GM12892 (cell line): ENCODE measurements at places on chromosomes 1 and 21.

DNA sequence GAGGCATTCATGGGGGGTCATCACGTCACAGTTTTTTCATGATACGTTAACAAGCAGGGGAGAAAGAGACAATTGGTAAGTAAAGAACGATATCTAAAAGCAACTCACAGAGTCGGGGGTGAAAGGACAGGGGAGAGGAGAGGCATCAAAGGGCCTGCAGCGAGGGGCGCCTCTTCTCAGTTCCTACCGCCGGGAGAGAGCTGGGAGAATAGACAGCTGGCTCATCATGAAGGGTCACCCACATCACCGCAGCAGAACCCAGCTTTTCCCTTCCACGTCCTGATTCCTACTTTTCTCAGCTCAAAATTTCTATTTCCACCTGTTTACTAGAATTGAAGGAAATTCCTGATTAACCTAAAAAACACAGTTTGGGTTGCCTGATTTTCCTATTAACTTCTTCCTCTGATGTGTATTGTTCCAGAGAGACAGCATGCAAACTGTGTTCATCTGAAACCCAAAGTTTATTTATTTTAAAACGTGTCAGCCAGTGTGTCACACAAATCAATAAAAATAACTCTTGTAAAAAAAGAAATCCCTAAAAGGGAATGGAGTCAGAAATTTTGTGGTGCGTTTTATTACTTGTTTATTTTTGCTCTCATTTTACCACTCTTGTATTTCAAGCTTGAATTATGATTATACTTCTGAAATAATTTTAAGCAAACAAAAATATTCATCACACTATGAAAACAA, 75.4 kb downstream of the SLC25A24 start:
- no peak for DNase-seq

DNA sequence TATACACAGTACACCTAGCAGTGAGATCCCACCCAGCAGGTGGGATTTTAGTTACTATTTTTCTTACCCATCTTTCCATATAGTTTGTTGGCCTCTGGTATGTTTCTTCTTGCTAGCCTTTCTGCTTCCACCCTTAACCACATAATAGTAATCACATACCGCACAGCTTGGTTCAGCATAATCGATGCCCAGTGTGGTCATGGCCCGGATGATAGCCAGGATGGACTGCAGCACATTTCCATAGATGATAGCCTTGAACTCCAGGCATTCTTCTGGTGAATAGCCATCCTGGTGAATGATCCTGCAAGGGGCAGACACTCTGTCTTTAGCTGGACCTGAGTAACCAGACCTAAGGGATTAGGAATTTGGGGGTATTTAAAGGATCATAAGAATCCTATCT, 9.5 kb downstream of the GNAT2 start:
- DNase-seq = no peak

GRCh38 chr1:236930503-236930902, 73.7 kb downstream of the MT1HL1 start:
- no peak for DNase-seq

GRCh38 chr21:31943561-31943960, 70.7 kb downstream of the HUNK start:
- DNase-seq = no peak

DNA sequence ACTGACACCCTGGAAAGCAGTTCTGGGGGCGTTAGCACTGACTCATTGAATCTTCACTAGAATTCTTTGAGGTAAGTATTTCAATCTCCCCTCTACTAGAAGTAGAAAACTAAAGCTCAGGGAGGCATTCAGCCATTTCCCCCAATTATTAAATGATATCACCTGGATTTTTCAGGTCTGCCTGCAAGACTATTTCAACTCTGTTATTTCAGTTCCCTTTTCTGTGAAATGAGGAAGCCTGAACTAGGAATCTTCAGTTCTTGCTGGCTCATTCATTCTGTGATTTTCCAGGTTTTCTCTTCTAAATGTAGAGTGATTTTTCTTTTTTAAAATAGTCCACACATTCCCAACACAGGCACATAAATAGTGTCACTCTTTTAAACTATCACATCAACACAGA, 337.0 kb upstream of the NR5A2 start:
- no peak for DNase-seq

- DNase-seq = no peak
These were observed 33.1 kb upstream of the LMX1A start for GRCh38 chr1:165389609-165390008.

DNA sequence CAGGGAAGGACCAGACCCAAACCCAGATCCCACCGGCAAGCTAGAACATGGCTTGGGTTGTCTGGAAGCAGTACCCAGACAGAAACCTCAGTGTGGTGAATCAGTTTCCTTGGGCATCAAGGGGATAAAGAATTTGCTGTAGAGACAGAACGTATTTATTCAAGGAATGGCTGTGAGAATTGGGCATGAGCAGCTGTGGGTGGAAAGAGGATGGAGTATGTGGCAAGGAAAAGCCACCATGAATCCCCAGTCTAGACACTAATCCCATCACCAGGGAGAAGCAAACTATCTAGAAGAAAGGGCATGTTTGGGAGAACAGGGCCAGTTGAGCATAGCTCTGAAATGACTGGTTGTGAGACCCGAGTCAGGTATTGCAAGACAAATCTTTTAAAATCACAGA, 109.2 kb downstream of the TOMM20 start:
- DNase-seq = no peak

GRCh38 chr1:166811691-166812090, 27.6 kb upstream of the POGK start:
- DNase-seq = no peak

- no peak for DNase-seq
These were observed 376 bp downstream of the GBP1 start for GRCh38 chr1:89064632-89065031.

GRCh38 chr1:88735382-88735781, 51.3 kb downstream of the PKN2 start:
- DNase-seq = no peak

- no peak for DNase-seq
These were observed 23.8 kb upstream of the PPP1R15B start for GRCh38 chr1:204435381-204435831.

DNA sequence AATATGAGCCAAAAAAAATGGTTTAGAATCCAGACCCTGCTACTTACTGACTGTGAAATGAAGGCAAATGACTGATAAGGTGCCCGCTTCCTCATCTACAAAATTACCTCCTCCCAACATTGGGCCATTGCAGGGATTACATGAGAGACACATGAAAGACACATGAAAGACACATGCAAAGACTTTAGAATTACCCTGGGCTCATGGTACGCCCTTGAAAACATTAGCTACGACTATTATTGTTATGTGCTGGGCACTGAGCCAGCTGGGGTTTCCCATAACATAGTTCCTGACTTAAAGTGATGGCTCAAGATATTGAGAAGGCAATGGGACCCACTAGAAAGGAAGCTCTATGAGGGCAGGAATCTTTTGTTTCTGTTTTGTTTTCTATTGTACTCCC, 43.7 kb upstream of the KANK4 start:
- no peak for DNase-seq

- DNase-seq = no peak
These were observed at the start of gene ST7L for GRCh38 chr1:112618721-112619517. Gene ST7L, minus strand, starts transcription at chr1:112619141. Its CDS starts 28 bp downstream, at chr1:112619113.

DNA sequence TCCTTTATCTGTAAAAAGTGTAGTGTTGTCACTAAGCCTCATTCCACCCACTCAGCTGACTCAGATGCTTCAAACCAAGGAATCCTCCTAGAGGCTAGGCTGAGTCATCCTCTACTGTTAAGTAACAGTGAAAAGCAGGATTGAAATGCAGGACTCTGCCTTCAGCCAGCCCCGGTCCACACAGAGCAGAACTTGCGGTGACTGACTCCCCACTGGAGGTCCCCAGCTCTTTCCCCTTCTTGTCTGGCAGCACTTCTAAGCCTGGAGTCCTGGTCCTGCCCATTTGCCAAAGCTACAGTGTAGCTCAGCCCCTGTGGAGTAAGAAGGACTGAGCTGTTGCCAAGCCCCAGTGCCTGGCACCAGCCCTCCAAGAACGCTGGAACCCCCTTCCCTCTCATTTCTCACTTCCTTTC, 1.7 kb downstream of the RAB7B start:
- DNase-seq = no peak

GRCh38 chr1:17212487-17213121, 7.7 kb downstream of the PADI1 start:
- DNase-seq = no peak

GRCh38 chr1:43284546-43285110, 753 bp downstream of the C1orf210 start:
- DNase-seq = no peak

- DNase-seq = no peak
These were observed 796.3 kb downstream of the BRINP3 start for GRCh38 chr1:189681252-189681919.

- no peak for DNase-seq
These were observed 16.9 kb downstream of the SLC19A1 start for GRCh38 chr21:45525153-45525909.

- no peak for DNase-seq
These were observed 50.6 kb upstream of the COG2 start for GRCh38 chr1:230591678-230592077.

DNA sequence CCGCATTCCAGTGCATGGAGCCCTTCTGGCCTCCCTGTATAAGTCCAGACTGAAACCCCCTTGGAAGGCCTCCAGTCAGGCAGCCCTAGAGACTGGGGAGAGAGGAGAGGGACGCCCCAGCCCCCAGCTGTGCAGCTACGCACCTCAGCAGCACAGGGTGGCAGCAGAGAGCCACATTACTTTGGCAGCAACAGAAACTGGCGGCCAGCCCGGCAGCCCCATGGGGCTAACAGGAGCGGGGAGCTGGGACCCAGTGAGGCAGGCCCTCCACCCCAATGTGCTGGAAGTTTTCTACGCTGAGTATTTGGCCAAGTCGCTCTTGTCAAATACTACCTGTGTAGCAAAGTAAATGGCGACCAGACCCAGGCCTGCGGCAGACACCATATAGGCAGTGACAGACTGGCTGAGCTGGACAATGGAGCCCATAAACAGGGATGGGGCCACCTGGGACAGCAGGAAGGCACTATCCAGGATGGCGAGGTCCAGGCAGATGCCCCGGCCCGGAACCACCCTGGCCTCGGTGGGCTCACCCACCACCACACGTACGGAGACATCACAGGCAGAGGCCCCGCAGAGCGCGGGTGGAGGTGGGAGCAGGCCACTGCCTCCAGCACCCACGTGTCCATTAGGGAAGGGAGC, 21.2 kb downstream of the SLC45A3 start:
- peak; percentile 89 for DNase-seq

- DNase-seq = no peak
These were observed 7.9 kb upstream of the HCRTR1 start for GRCh38 chr1:31609514-31610118.

- no peak for DNase-seq
These were observed 178.0 kb downstream of the ZNF281 start for GRCh38 chr1:200231787-200232231.

DNA sequence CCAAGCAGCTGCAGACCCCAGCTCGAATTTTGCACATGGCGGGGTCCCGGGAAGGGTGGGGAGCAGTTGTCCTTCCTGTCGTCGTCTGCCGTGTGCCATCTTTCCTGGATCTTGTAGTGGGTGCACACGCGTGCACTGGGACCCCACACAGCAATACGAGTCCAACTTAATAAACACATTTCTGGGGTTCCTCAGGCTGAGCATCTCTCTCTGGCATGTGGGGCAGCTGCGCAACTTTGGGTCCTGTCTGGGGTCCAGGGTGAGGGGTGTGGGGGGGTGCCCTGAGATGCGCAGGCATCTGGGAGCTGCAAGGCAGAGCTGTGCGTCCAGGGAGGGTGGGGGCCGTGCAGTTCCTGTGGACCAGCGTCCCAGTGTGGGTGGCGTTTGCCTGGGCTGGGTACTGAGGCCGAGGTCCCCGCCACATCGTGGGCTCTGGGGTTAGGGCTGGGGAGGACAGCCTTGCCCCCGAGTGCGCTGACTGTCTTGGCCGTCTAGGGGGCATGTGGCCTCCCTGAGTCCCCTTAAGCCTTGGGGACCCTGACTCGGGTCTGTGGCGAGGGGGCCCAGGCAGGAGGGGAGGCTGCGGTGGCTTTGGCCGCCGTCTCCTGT, 652 bp upstream of the PLEKHN1 start:
- no peak for DNase-seq

DNA sequence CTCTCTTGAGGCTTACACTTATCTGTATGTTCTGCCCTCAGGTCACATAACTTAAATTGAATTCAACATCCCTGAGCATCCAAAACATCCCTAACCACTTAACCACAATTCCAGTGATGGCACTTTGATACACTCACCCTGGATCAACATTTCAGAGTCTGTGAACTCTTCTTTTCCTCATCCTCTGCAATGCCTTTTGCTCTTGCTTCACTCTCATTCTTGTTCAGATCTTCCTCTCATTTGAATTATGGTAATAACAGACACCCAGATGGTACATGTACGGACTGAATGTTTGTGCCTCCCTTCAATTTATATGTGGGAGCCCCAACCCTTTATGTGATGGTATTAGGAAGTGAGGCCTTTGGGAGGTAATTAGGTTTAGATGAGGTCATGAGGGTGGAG, 33.4 kb downstream of the PTGER3 start:
- no peak for DNase-seq

- no peak for DNase-seq
These were observed 129.2 kb downstream of the RGS21 start for GRCh38 chr1:192445839-192446489.

GRCh38 chr1:118081387-118081786, 103.6 kb downstream of the SPAG17 start:
- peak; percentile 5 for DNase-seq

DNA sequence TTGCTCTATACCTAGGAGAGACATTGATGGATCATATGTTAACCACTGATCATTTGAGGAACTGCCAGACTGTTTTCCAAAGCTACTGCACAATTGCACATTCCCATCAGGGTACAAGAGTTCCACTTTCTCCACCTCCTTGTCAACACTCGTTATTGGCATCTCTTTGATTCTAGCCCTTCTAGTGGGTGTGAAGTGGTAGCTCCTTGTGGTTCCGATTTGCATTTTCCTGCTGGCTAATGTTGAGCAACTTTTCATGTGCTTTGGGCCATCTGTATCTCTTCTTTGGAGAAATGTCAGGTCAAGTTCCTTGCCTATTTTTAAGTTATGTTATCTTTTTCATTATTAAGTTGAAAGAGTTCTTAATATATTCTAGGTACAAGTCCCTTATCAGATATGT, 90.1 kb downstream of the DMRTB1 start:
- DNase-seq = no peak

- DNase-seq = no peak
These were observed 138.6 kb upstream of the ERRFI1 start for GRCh38 chr1:8164670-8165069.

GRCh38 chr1:30321996-30322858, 401.2 kb downstream of the MATN1 start:
- DNase-seq = no peak

DNA sequence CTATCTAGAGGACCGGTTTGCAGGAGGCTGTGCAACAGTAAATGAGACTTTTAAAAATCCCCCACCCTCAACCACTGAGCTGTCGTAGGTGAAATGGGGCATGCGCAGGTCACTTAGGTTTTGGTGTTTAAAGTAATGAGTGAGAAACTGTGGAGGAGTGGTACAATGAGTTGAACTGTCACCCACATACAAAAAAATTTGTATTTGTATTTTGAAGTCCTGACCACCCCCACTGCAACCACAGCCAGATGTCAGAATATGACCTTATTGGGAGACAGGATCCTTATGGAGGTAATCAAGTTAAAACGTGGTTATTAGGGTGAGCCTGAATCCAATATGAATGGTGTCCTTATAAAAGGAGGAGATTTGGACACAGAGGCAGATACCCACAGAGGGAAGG, 1.6 kb upstream of the IRF6 start:
- no peak for DNase-seq

- DNase-seq = no peak
These were observed 779 bp downstream of the BEND5 start for GRCh38 chr1:48775831-48776392.
